ENCODE measurements at places on chromosomes 7 and 10. TPM values are rescaled to one million over a fixed set of nuclear protein-coding genes. Genes with fewer than 3 reads are reported as not detected.
A peak's percentile ranks its signal among the peaks of the same experiment; 100 is the strongest.

HEPACAM2 gene
- 0.33 TPM for total RNA-seq

FKBP9 gene
- total RNA-seq: 74.9 TPM

C7orf57 gene
- total RNA-seq: not detected

FGFBP3 gene
- total RNA-seq: 0.66 TPM

BMPER gene
- total RNA-seq: 6.9 TPM

TLX1 gene
- not detected for total RNA-seq

- H3K4me1 ChIP-seq: no peaks in the 10 kb centered on the region
- peak overlapping the region; percentile 40 for H3K27ac ChIP-seq
- H3K36me3 ChIP-seq: no peaks in the 10 kb centered on the region
- no peak overlapping the region for H3K4me3 ChIP-seq
- DNase-seq: no peak
These were observed 96.1 kb upstream of the MKLN1 start for GRCh38 chr7:131231381-131232220.

GRCh38 chr7:133126422-133126821 lies 44.5 kb upstream of the CHCHD3 start:
- DNase-seq: no peak
- H3K27me3 ChIP-seq: no peaks in the 10 kb centered on the region
- H3K4me3 ChIP-seq: no peak overlapping the region
- no peaks in the 10 kb centered on the region for H3K36me3 ChIP-seq

GRCh38 chr7:100406767-100407166 lies 21.7 kb downstream of the ZCWPW1 start:
- H3K27me3 ChIP-seq: no peaks in the 10 kb centered on the region
- no peaks in the 10 kb centered on the region for H3K36me3 ChIP-seq

DNA sequence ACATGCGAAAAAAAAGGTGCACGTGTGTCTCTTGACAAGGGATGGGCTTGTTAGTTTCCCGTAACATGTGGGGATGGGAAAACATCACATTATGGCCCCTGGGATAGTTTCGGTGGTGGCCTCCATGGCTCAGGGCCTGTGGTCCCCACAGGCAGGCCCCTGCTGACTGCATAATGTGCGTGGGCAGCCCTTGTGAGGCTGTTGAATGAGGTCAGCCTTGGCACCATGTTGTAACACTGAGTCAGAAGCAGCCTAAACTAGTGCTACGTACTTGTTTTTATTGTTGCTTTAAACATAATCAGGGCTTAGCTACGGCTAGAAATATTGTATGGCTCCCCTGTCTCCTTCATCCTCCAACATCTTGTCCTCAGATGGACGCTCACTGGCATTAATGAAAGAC lies 80.6 kb downstream of the BEND7 start:
- no peak overlapping the region for H3K27ac ChIP-seq
- DNase-seq: no peak
- H3K36me3 ChIP-seq: no peaks in the 10 kb centered on the region
- no peaks in the 10 kb centered on the region for H3K4me1 ChIP-seq

GRCh38 chr10:86849181-86849894 lies 92.9 kb downstream of the BMPR1A start:
- H3K27me3 ChIP-seq: no peaks in the 10 kb centered on the region
- no peak overlapping the region for H3K27ac ChIP-seq
- no peak for DNase-seq
- H3K36me3 ChIP-seq: no peaks in the 10 kb centered on the region

DNA sequence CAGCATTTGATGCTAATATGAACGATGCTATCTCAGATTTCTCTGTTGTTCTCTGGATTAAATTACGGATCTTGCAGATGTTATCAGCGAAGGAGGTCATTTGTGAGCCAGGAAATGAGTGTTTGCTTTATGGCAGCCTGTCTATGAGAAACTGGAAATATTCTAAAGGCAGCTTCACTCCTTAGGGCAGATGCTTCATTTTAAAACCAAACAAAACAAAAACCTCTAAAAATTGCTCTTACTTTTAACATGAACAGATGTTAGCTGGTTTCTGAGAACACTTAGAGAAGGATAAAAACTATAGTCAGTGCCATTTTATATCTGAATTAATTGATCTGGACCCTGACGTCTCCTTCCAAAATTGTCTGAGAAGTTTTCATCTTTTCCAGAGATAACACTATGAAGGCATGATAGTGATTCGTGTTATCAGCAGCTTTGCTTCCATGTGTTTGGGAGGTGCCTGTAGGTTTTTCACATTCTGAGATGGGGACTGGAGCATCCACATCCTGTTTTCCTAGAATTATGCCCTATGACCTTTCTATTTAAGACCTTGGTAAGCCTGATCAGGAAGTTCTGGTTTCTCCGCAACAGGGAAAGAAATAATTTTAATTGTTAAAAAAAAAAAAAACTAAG lies 53.1 kb downstream of the CPED1 start:
- no peaks in the 10 kb centered on the region for H3K4me1 ChIP-seq
- H3K27me3 ChIP-seq: no peaks in the 10 kb centered on the region
- H3K36me3 ChIP-seq: no peaks in the 10 kb centered on the region
- peak overlapping the region; percentile 34 for H3K4me3 ChIP-seq
- DNase-seq: no peak
- H3K27ac ChIP-seq: peak overlapping the region; percentile 21

- no peak overlapping the region for H3K4me3 ChIP-seq
- no peak overlapping the region for H3K27ac ChIP-seq
- no peak for DNase-seq
- H3K36me3 ChIP-seq: no peaks in the 10 kb centered on the region
These were observed 40.3 kb downstream of the DENND2A start for GRCh38 chr7:140600341-140600740.

GRCh38 chr10:18438361-18439126 lies 212.8 kb downstream of the NSUN6 start:
- no peaks in the 10 kb centered on the region for H3K4me1 ChIP-seq
- no peaks in the 10 kb centered on the region for H3K36me3 ChIP-seq
- H3K27me3 ChIP-seq: no peaks in the 10 kb centered on the region

- H3K36me3 ChIP-seq: no peaks in the 10 kb centered on the region
- H3K4me3 ChIP-seq: no peak overlapping the region
- no peak overlapping the region for H3K27ac ChIP-seq
- H3K4me1 ChIP-seq: no peaks in the 10 kb centered on the region
- no peaks in the 10 kb centered on the region for H3K27me3 ChIP-seq
These were observed 32.5 kb downstream of the ANXA8 start for GRCh38 chr10:47451273-47451997.

- no peak overlapping the region for H3K27ac ChIP-seq
- no peaks in the 10 kb centered on the region for H3K36me3 ChIP-seq
- DNase-seq: no peak
- peak overlapping the region; percentile 27 for H3K4me3 ChIP-seq
- no peaks in the 10 kb centered on the region for H3K27me3 ChIP-seq
These were observed 14.7 kb downstream of the FKBP6 start for GRCh38 chr7:73342645-73343044.

GRCh38 chr10:58023341-58024073 lies 244.2 kb downstream of the IPMK start:
- no peaks in the 10 kb centered on the region for H3K27me3 ChIP-seq
- H3K27ac ChIP-seq: no peak overlapping the region
- no peak for DNase-seq
- no peak overlapping the region for H3K4me3 ChIP-seq
- H3K36me3 ChIP-seq: no peaks in the 10 kb centered on the region

DNA sequence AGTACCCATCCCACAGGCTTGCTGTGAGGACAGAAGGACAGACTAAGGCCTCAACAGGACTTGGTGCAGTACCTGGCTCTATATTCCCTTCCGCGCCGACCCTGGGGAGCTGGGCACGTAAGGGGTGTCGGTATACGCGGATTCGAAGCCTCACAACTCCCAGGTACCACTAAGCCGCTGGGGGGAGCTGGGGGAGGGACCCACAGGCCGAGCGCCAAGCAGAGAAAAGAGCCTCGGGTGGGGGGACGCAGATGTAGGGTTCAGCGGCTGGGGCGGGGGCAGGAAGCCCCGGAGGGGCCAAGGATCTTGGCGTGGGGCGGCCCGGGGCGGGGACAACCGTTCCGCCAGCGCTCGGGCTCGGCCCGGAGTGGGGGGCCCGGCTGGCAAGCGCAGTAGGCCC lies 126.4 kb upstream of the ZNF746 start:
- H3K4me1 ChIP-seq: peaks cover 7% of the 10 kb centered on the region
- H3K27ac ChIP-seq: peak overlapping the region; percentile 90
- no peaks in the 10 kb centered on the region for H3K27me3 ChIP-seq
- no peaks in the 10 kb centered on the region for H3K36me3 ChIP-seq
- DNase-seq: no peak

- DNase-seq: no peak
- H3K27me3 ChIP-seq: no peaks in the 10 kb centered on the region
- H3K4me1 ChIP-seq: no peaks in the 10 kb centered on the region
- no peak overlapping the region for H3K27ac ChIP-seq
These were observed 163.3 kb downstream of the GRID1 start for GRCh38 chr10:86203162-86203905.

- no peaks in the 10 kb centered on the region for H3K27me3 ChIP-seq
- DNase-seq: no peak
- no peak overlapping the region for H3K4me3 ChIP-seq
- no peaks in the 10 kb centered on the region for H3K36me3 ChIP-seq
These were observed 16.7 kb downstream of the LSMEM1 start for GRCh38 chr7:112497481-112497880.

DNA sequence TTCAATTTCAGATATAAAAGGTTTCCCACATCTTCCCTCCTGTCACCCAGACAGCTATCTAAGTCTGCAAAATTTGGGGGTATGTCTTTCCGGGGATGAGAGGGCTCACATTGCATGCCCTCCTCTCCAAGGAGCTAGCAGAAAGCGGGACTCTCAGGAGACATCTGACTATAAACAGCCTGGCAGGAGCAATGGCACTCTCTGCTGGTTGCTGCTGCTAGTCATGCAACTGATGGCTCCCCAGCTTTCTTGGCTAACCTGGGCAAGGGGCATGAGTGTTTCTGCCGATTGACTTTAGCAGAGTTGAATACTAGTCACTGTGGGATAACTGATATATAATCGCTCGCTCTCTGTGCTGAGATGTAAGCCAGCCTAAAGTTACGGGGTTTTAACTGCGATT lies 12.0 kb downstream of the TBX20 start:
- no peaks in the 10 kb centered on the region for H3K4me1 ChIP-seq
- H3K27me3 ChIP-seq: peaks cover 33% of the 10 kb centered on the region
- H3K4me3 ChIP-seq: no peak overlapping the region

DNA sequence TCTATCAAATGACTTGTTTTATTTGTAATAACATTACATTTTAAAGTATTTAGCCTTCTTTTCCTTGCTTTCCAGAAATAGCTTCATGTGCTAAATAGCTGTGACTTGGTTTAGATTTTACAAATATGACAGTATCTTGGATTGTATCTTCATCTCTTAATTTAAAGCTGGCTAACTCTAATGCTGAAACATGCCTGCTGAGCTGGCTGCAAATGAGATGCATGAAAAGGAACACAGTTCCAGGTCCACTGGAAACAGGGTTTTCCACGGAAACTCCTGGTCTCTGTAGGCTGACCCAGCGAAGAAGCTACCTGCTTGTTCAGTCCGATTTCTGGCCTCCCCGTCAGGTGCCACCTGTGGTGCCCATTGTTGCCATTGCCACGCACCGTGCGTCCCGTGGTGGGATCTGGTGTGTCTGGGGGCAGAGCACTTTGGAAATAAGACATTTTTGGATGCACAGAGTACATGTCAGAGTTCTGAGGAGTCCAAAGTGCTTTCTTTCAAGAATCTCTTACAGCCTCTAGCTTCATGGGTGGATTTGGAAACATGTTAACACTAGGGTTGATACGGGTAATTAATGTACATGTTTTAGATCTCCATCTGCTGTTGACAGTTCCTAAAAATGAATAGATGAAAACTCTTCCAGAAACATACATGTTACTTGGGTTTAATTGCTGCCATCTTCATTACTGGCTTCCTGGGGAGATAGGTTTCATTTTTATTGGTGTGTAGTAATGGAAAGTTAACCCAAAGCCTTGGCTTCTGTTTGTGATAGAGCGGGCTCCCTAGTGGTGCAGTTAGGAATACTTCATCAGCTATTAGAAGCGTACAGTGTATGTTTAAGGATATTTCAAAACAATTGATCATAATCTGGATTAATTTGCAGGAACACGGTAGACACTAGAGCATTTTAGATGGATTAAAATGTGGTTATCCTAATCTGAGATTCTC lies 45.0 kb downstream of the SHH start:
- DNase-seq: no peak
- no peaks in the 10 kb centered on the region for H3K27me3 ChIP-seq
- no peaks in the 10 kb centered on the region for H3K4me1 ChIP-seq
- no peak overlapping the region for H3K27ac ChIP-seq

GRCh38 chr10:1243486-1244234 lies 187.5 kb downstream of the WDR37 start:
- peaks cover 29% of the 10 kb centered on the region for H3K27me3 ChIP-seq
- H3K36me3 ChIP-seq: no peaks in the 10 kb centered on the region
- H3K4me1 ChIP-seq: no peaks in the 10 kb centered on the region
- no peak overlapping the region for H3K27ac ChIP-seq
- no peak for DNase-seq
- H3K4me3 ChIP-seq: no peak overlapping the region

- no peak overlapping the region for H3K4me3 ChIP-seq
- H3K4me1 ChIP-seq: no peaks in the 10 kb centered on the region
- no peak overlapping the region for H3K27ac ChIP-seq
These were observed 131.3 kb upstream of the NPVF start for GRCh38 chr7:25359471-25360059.

DNA sequence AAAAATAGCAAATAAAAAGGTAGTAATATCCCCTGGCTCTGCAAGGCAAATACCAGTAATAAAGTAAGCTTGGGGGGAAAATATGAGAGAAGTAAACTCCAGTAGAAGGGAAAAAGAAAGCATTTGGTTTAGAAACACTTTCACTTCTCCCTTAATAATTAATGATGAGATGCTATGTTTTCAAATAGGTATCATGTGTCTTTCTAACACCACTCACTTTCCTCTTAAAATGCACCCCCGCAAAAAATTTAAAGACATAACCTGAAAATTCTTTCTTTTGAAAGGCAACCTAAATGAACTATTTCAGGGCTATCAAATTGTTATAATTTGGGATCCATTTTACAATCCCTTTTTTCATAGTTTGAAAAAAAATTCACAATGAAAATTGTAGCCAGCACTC lies 240.3 kb downstream of the SNX10 start:
- peaks cover 23% of the 10 kb centered on the region for H3K27me3 ChIP-seq
- no peaks in the 10 kb centered on the region for H3K36me3 ChIP-seq
- no peak for DNase-seq
- no peak overlapping the region for H3K4me3 ChIP-seq

- H3K27ac ChIP-seq: no peak overlapping the region
- DNase-seq: no peak
These were observed 72.6 kb downstream of the C1GALT1 start for GRCh38 chr7:7254908-7255307.

DNA sequence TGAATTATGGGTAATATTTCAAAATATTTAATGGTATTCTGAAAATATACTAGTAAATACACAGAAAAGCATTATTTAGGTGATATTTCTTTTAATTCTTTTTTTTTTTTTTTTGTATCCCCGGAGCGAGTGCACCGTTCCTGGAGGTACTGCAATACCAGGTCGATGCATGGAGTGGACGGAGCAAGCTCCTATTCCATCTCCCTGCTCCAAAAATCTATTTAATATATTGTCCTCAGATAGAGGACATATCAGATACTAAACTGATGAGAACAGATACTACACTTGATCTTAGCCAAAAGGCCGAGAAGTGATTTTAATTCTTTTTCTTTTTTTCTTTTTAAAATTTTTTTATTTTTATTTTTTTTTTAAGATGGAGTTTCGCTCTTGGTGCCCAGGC lies 10.8 kb downstream of the BTRC start:
- no peaks in the 10 kb centered on the region for H3K36me3 ChIP-seq
- no peak overlapping the region for H3K4me3 ChIP-seq
- H3K27ac ChIP-seq: no peak overlapping the region
- no peaks in the 10 kb centered on the region for H3K27me3 ChIP-seq
- DNase-seq: no peak

Data from breast epithelium (tissue), 4 donors.